ENCODE measurements at places on chromosomes 7 and 10.
A peak's percentile ranks its signal among the peaks of the same experiment; 100 is the strongest.

DNA sequence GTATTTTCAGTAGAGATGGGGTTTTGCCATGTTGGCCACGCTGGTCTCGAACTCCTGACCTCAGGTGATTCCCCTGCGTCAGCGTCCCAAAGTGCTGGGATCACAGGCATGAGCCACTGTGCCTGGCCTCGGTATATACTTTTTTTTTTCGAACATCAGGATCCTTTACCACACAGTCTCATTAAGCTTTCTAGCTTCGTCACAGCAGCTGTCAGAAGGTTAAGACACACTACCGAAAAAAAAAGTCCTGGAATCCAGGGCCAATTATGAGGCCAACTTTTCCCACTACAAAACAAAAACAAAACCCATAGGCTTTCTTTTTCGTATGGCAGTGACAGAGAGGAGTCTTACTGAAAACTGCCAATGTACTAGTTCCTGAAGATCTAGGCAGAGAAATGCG lies 30.7 kb downstream of the ZC3HC1 start:
- no peak for DNase-seq

- peak; percentile 19 for DNase-seq
These were observed 528.9 kb downstream of the PARD3 start for GRCh38 chr10:34286136-34286739.

- DNase-seq, result no peak
These were observed 139.4 kb downstream of the KCND2 start for GRCh38 chr7:120412139-120413050.

DNA sequence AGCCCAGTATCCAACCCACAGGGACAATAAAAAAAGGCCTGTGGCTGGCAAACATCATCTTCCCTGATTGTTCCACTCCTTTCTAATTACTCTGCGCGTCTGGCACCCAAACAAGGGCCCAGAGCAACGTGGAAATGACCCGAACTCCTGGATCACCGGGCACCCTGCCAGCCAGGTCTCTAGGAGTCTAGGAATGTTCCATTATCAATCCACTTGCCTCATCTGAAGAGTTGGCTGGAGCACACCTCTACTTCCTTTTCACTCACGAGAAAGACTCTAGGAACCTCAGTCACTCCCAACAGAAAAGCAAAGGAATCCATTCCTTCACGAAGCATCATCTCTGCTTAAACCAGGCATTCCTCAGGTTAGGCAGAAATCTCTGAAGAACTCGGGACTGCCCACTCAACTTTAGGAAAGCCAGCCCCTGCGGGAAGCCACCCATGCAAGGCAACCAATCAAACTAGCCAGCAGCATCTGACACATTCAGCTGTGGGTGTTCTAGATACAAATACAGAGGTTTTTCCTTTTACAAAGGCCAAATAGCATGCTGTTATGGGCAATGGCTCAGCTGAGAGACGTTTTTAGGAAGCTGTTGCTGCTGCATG lies 37.7 kb downstream of the ATXN7L1 start:
- peak; percentile 30 for DNase-seq

GRCh38 chr10:121708728-121709674 lies 110.8 kb upstream of the FGFR2 start:
- peak; percentile 7 for DNase-seq

GRCh38 chr7:104795616-104796398 lies 218.2 kb upstream of the KMT2E start:
- no peak for DNase-seq

GRCh38 chr7:75045881-75046280 lies 27.7 kb downstream of the RCC1L start:
- no peak for DNase-seq

DNA sequence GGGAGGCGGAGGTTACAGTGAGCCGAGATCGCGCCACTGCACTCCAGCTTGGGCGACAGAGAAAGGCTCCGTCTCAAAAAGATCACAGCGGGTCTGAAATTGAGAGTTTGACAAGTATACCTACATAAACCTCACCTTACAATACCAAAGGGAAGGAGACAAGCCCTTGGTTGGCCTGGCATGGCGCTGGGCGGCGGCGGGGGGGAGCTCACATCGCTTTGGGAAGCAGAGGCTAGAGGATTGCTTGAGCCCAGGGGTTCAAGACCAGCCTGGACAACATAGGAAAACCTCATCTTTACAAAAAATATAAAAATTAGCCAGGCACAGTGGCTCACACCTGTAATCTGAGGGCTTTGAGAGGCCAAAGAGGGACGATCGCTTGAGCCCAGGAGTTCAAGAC lies 1.1 kb upstream of the ARPC1A start:
- no peak for DNase-seq

DNA sequence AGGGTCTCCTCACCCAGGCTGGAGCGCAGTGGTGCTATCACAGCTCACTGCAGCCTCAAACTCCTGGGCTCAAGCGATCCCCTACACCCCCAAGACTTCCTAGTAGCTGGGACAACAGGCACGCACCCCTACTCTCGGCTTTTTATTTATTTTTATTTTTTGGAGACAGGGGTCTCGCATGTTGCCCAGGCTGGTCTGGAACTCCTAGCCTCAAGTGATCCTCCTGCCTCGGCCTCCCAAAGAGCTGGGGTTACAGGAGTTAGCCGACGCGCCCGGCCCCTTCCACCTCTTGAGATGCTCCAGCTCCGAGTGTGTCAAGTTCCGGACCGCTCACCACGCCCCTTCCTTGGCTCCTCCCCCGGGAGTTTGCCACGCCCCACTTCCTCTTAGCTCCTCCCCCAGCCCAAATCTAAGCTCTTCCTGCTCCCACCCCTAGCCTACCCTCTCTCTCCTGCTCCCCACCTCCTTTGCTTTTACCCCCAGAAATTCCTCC lies 6.3 kb downstream of the NAT16 start:
- no peak for DNase-seq

- no peak for DNase-seq
These were observed 56.4 kb downstream of the PROSER2 start for GRCh38 chr10:11879387-11880094.

DNA sequence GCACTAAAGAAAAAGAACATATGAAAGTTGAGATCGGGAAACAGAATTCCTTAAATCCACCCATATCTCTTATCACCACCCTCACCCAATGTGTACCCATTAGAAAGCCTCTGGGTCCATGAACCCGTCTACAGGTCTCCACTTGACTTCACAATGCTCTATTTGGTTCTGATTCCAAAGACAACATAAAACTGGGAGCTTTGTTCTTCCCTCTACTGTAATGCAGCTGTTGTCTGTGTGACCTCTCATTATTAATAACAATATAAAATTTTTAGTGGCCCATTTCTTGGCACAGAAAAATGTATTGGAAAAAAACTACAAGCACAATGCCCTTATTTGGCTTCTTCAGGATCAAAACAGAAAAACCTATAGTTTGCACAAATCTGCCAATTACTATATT lies 30.0 kb downstream of the DOCK4 start:
- no peak for DNase-seq

DNA sequence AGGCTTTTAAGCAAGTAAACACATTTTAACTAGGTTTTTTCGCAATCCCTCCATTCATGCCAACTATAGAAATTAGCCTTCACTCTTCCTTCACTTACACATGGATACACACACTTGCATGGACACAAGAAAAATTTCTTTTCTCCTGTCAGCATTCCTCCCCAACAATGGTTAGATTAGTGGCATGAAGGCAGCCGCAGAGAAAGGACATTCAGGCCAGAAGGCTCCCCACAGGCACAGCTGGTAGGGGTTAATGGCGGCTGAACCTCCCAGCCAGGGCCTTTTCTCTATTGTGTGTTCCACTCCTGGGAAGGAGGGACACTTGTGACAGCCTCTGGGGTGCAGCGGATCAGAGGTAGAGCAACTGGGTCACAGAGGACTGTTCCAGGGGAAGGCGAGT lies 255.0 kb upstream of the SP8 start:
- DNase-seq, result no peak

GRCh38 chr10:7686351-7687171 lies 16.6 kb upstream of the ITIH2 start:
- no peak for DNase-seq

GRCh38 chr10:35136263-35136815 lies 9.7 kb downstream of the CREM start:
- no peak for DNase-seq

DNA sequence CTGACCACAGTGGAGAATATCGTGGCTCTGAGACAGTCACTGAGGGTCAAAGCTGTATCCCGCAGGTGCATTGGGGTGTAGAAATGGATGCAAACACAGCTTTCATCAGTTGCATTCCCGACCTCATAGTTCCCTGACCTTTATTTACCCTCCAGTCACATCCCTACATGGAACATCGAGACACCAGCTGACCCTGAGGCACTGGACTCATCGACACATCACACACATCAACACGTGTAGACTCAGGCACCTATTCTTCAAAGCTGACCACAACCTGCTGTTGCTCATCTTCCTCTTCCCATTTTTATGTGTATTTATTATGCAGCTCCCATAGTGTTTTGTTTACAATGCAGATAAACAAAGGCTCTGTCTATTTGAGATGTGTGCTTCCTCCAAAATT lies 396.9 kb upstream of the NRP1 start:
- DNase-seq, result no peak

DNA sequence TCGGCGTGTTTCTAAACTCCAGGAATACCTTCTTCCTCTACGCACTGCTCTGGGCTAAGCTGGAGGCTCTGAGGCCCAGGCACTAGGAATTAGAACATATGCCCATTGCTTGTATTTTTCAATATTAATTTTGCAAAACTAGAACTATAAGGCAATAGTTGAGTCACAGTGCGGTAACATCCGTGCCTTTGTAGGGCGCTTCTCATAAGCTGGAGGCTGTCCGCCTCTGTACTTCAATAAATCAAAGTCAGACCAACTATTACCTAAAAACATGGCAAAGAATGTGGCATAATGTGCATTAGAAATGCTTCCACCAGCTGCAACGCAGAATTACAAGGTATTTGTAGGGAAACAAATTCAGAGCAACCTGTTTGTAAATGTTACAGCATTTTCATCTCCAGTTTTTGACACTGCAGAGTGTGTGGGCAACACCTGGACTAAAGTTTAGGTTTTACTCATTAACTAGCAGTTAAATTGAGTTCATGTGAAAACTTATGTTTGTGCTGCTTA lies 440 bp upstream of the MINDY3 start:
- DNase-seq, result no peak

DNA sequence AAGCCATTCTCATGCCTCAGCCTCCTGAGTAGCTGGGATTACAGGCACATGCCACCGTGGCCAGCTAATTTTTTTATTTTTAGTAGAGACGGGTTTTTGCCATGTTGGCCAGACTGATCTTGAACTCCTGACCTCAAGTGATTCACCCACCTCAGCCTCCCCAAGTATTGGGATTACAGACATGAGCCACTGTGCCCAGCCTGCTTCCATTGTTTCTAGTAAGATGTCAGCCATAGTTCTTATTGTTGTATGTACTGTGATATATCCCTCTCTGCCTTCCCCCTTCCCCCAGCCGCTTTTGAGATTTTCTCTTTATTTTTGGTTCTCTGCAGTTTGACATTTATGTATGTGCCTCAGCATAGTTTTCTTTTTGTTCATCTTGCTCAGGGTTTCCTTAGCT lies 87.9 kb upstream of the KLF14 start:
- no peak for DNase-seq

DNA sequence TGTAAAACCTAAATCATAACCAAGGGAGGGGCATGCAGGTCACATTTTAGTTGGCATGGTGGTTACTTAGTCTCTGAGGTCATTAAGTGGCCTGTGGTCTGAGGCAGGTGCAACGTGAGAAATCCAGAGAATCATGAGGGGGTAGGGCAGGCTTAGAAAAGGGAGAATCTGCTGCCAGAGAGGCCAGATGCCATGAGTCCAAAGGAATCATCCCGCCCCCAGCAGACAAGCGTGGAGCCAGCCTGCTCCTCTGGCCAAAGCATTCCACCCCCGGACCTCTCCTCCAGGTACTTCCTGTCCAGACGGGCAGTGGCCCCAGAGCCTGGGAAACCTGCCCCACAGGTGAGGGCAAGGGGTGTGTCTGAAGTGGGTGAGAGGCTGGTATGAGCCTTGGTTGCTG lies 196.4 kb upstream of the ZNF32 start:
- no peak for DNase-seq

- no peak for DNase-seq
These were observed 313.1 kb upstream of the RNF32 start for GRCh38 chr7:156327474-156327873.

- DNase-seq, result no peak
These were observed 84.2 kb downstream of the PAXIP1 start for GRCh38 chr7:154918741-154919140.

DNA sequence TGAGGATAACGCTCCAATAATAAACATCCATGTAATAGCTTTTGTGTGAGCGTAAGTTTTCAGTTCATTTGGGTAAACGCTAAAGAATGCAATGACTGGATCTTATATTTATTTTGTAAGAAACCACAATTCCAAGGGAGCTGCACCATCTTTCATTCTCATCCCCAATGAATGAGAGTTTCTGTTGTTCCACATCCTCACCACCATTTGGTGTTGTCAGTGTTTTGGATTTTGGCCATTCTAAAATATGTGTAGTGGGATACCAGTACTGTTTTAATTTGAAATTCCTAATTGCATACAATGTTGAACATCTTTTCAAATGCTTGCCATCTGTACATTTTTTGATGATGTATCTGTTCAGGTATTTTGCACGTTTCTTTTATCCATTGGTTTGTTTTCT lies 50.9 kb upstream of the SEMA3D start:
- no peak for DNase-seq

- no peak for DNase-seq
These were observed 427.6 kb downstream of the PHTF2 start for GRCh38 chr7:78226059-78226719.

DNA sequence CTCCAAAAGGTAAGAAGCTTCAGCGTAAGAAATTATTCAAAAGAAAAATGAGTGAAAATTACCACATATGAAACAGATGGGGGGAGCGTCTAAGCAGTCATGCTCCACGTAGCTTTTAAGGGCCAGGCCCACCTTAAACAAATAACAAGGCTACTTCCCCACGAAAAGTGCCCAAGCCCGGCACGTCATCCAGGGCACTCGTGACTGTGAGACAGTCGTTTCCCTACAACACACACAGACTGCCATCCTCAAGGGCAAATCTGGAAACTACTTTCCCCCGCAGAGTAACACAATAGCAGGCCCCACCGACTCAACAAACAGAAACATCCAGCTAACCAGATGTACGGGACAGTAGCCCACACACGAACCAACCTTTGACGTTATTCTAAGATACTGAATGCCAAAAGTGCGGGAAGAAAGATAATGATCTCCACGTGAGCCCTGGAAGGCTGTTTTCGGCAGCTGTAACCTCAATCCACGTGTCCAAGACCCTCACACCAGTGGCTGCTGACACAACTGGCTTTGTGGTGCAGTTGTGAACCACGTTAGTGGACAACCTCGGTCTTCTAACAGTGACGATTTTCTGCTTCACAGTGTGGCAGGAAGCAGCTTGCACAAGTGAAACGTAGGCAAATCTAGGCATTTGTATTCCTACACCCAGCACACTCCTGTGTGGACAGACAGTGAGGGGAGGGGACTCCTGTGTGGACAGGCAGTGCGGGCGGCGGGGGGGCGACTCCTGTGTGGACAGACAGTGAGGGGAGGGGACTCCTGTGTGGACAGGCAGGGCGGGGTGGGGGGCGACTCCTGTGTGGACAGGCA lies 251.7 kb downstream of the ZMYND11 start:
- DNase-seq, result no peak

DNA sequence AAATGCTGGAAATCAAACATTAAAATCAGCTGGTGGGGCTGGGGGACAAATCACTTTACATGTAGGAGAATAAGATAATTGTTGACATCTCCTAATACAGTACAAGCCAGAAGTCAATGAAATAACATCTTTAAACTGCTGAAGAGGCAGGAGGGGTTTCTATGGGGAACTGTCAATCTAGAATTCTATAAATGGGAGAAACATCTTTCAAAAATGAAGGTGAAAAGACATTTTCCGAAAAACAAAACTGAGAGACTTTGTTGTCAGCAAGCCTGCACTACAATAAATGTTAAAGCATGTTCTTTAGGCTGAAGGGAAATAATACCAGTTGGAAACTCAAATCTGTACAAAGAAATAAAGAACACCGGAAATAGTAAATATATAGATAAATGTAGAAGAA lies 17.3 kb upstream of the MSRB2 start:
- DNase-seq, result no peak
